RPMI7951 (cell line): ENCODE measurements at places on chromosomes 5 and 9. TPM values are rescaled to one million over a fixed set of nuclear protein-coding genes. Genes with fewer than 3 reads are reported as not detected.

PCDHA11 gene
- total RNA-seq = not detected in 2 replicates

TMEM215 gene
- not detected in 2 replicates for total RNA-seq

FBLL1 gene
- total RNA-seq = 0.10 and 1.7 TPM in 2 replicates

OGN gene
- not detected in 2 replicates for total RNA-seq

BTNL3 gene
- total RNA-seq = not detected in 2 replicates

FBXW5 gene
- 48.7 and 74.1 TPM in 2 replicates for total RNA-seq

PLCXD3 gene
- total RNA-seq = 0.20 and 0.36 TPM in 2 replicates

ZNG1E gene
- total RNA-seq = 32.4 and 35.8 TPM in 2 replicates

FOXD4L4 gene
- 0.20 TPM in 1 of 2 replicates, not detected in the other for total RNA-seq

WDR38 gene
- 0.12 and 0.20 TPM in 2 replicates for total RNA-seq

CDC20B gene
- not detected in 2 replicates for total RNA-seq

SLC28A3 gene
- total RNA-seq = under 0.01 TPM in 1 of 2 replicates, not detected in the other

- no peak for DNase-seq
Measured at GRCh38 chr5:10046676-10047075, 203.0 kb downstream of the ATPSCKMT start.

DNA sequence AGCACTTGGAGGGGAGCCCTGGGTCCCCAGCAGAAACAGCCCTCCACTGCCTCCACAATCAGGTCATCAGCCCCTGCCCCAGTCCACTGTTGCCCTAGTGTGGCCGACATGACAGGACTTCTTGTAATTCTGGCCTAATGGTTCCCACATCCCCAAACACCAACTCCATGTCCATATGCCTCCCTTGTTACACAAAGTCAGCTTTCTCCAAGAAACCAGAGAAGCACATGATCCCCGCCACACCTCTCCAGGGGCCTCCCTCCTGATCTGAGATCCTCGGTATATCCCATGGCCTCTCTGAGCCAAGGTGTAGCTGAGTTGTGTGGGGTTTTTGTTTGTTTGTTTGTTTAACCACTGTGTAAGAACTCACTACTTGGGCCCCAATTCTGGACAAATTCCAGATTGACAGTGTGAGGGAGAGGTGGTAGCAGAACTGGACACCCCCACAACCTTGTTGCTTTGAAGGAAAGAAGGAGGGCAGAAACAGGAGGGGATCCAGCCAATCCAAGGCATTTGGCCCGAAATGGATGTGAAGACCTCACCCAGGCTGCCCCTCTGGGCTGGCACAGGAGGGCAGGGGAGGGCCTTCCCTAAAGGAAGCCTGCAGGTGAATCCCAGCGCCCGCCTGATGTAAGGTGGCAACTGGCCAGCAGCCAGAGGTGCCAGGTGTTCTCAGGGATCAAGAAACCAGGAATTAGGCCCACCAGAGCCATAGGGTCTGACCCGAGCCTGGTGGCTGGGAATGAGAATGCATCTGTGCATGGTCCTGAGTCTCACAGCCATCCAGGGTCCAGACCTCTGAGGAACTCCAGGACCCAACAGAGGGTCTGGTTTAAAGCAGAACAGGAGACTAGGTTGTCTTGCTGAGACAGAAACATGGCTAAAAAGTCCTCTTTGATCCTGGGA, 13.4 kb downstream of the IRF1 start:
- DNase-seq = no peak

DNA sequence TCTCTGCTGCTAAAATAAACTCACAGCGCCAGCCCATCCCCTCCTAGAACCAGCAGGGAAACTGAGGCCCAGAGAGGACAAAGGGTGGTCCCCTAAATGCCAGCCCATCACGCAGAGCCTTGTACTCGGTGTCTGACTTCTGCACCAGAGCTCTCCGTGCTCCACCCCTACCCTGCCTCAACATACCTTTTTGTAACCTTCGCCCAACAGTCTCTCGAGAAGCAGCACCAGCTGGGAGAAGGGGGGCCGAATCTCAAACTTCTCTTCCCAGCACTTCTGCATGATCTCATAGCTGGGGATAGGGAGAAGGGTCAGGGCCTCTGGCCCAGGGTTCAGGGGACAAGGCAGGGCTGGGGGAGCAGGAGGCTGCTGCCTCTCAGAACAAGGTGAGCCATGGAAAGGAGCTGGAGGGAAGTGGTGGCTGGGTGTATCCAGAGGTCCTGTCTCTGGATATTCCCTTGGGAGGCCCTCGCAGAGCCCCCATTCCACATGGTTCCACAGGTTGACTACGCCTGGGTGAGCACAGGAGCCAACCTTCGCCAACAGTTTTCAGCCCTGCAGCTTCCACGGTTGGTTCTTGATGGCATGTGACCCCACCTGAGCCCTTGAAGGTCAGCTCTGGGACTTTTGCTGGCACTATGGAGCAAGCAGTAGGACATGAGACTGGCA, 32.3 kb upstream of the CSF1R start:
- DNase-seq = no peak

- DNase-seq = no peak
Measured at GRCh38 chr5:155661859-155662258, 648.3 kb downstream of the KIF4B start.

- DNase-seq = peak; percentile 76
Measured at GRCh38 chr9:130682421-130683121, 11.0 kb upstream of the EXOSC2 start.

- peak; percentile 41 for DNase-seq
Measured at GRCh38 chr5:149932445-149933350, 11.9 kb downstream of the PDE6A start.

DNA sequence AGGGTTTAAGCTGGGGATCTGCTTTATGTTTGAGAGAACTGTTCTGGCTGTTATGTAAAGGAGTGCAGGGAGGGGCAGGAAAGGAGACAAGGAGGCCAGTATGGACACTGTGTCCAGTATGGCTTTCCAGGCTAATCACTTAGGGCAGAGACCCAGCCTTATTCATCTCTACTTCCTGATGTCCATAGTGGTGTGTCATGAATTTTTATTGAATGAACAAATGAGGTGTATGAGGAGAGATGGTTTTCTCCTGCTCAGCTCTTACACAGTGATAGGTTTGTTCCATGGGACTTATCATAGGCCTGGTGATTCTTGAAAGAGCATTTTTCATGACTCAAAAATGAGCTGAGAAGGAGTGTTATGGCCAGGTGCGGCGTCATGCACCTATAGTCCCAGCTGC, 20.5 kb upstream of the FGFR4 start:
- no peak for DNase-seq

GRCh38 chr9:752681-753200, 88.8 kb upstream of the DMRT1 start:
- DNase-seq = peak; percentile 85

DNA sequence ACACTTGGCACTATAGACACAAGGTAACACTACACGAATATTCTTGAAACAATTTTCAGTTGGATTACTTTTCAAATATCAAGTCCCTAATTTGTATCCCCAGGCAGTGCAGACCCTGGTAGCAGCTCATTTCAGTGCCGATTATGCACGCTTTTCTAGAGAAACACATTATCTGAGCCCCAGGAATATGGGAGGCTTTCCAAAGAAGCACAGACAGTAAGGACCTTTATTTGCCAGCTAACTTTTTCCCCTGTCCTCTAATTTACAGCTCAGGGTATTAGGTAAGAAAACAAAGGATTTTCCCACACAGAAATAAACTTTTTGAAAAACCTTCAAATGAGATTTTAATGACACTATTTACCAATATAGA, 852.3 kb upstream of the DMAC1 start:
- DNase-seq = no peak

- no peak for DNase-seq
Measured at GRCh38 chr9:86659413-86660046, 287.8 kb downstream of the GAS1 start.

GRCh38 chr9:4106760-4107143, 193.1 kb downstream of the GLIS3 start:
- peak; percentile 70 for DNase-seq

GRCh38 chr5:16916262-16916878, 19.7 kb downstream of the MYO10 start:
- DNase-seq = peak; percentile 95

GRCh38 chr9:89929673-89930480, 325.1 kb downstream of the GADD45G start:
- no peak for DNase-seq

DNA sequence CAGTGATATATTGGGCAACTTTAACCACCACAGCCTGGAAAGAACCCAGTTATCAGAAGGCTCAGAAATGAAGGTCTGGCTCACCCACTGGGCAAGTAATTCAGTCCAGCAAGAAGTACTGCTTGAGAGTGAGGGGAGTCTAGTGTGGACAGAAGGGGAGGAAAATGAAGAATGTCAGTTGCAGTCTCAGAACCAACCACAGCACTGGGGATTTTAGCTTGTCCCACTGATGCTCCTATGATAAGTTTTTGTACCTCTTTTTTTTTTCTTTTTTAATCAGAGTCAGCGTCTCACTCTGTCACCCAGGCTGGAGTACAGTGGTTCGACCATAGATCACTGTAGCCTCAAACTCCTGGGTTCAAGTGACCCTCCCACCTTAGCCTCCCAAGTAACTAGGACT, 9.4 kb upstream of the CD72 start:
- no peak for DNase-seq
